ENCODE measurements at places on chromosomes 6 and 20. TPM values are rescaled to one million over a fixed set of nuclear protein-coding genes. Genes with fewer than 3 reads are reported as not detected.
A peak's percentile ranks its signal among the peaks of the same experiment; 100 is the strongest.

- no peak for DNase-seq
- H3K27ac ChIP-seq = no peak overlapping the region
- no peaks in the 10 kb centered on the region for H3K4me1 ChIP-seq
- H3K27me3 ChIP-seq = no peaks in the 10 kb centered on the region
- no peak overlapping the region for H3K4me3 ChIP-seq
These were observed 68.7 kb downstream of the ATRN start for GRCh38 chr20:3539311-3540107.

- H3K27ac ChIP-seq = no peak overlapping the region
- H3K36me3 ChIP-seq = no peaks in the 10 kb centered on the region
- H3K4me1 ChIP-seq = no peaks in the 10 kb centered on the region
- no peak overlapping the region for H3K4me3 ChIP-seq
These were observed 56.9 kb downstream of the LY86 start for GRCh38 chr6:6645261-6645917.

Gene BCAS4
- total RNA-seq = 13.5 TPM

Gene SLC22A2
- total RNA-seq = not detected

Gene THBD
- total RNA-seq = 2.1 TPM

GRCh38 chr6:54289426-54289825, 18.8 kb upstream of the TINAG start:
- no peaks in the 10 kb centered on the region for H3K27me3 ChIP-seq
- no peaks in the 10 kb centered on the region for H3K4me1 ChIP-seq
- no peaks in the 10 kb centered on the region for H3K36me3 ChIP-seq
- no peak overlapping the region for H3K4me3 ChIP-seq
- no peak for DNase-seq

DNA sequence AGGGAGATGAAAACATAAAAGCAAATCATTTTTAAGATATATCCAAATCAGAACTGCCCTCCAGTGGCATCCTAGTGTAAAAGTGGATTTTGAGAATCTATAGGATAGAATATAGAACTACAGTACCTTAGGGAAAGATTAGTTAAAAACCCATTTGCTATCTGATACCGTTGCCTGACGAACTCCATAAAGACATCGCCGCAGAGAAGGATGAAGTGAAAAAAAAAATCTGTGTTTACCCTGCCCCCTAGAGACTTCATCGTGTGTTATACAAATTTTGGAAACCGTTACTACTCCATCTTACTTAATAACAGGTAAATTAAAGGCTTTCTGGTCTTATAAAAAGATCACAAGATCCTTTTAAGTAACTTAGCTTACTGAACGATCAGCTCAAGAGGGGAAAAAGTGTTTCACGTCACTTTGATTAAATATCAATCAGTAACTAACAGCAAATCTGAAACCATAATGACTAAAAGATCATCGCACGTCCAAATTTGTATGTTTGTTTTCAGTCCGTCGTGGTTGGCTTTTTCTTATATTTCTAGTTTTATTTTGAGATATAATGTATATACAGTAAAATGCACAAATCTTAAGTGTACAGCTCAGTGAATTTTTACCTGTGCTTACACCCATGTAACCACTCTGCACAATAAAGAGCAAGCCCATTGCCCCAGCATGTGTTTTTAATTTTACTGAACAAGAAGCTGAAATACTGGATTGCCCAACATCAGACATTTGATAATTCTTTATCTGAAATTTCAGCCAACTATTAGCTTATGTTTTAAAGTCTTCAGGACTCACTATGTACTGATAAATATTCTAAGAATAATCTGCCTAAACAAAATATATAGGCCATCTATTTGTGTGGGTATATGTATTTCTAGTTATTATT, 881 bp upstream of the MCM3 start:
- no peaks in the 10 kb centered on the region for H3K27me3 ChIP-seq
- H3K4me3 ChIP-seq = peak overlapping the region; percentile 44

DNA sequence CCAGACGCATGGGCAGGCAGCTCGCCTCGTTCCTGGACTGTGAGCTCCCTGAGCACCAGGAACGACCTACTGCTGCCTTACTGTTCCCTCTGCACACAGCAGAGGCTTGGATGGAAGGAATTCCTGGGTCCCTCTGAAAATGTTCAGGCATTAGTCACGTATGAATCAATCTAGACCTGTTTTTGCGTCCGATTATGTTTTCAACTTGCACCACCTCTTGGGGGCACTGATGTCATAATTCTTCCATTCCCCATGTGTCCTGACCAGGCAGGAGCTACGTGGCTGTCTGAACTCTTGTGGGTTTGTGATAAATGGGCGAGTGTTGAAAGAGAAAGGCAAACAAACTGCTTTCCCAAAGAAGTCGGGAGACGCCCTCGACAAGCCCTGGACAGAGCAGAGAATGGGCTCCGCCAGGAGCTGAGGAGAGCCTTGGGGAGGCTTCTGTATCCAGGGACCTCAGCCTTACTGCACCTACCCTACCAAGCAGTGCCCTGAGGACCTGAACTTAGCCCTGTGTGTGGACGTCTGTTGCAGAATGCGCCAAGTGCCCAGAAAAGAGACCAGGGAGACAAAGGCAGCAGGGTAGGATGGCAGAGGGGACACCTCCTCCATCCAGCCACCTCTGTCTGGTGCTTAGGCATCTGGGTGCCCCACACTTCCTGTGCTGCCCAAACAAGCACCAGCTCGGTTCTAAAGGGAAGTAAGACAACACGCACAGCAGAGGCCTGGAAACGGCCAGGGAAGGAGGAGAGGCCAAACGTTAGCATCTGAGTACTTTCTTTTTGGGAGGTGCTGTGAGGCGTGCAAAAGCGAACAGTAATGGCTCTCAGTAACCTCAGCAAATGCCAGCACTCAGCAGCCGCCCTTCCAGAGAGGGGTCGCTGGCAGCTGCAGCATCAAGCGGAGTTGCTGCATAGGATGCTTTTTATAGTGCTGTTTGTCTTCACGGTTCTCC, 124.2 kb downstream of the LY86 start:
- H3K27me3 ChIP-seq = peaks cover 5% of the 10 kb centered on the region
- peaks cover 19% of the 10 kb centered on the region for H3K4me1 ChIP-seq
- no peak overlapping the region for H3K4me3 ChIP-seq
- no peak for DNase-seq
- no peaks in the 10 kb centered on the region for H3K36me3 ChIP-seq

DNA sequence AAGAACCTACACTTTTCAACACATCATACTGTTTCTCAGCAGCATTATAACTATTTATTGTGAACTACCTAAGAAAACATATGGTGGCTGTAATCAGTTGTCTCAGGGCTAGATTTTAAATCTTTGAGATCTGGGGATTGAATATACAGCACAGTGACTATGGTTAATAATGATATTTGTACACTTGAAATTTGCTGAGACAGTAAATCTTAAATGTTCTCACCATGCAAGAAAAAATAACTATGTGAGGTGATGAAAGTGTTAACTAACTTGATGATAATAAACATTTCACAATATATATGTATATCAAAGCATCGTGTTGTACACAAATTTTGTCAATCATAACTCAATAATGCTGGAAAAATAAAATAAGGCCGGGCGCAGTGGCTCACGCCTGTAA, 113.8 kb downstream of the ATXN1 start:
- H3K27me3 ChIP-seq = no peaks in the 10 kb centered on the region
- no peak overlapping the region for H3K4me3 ChIP-seq
- H3K27ac ChIP-seq = no peak overlapping the region
- peaks cover 2% of the 10 kb centered on the region for H3K36me3 ChIP-seq

DNA sequence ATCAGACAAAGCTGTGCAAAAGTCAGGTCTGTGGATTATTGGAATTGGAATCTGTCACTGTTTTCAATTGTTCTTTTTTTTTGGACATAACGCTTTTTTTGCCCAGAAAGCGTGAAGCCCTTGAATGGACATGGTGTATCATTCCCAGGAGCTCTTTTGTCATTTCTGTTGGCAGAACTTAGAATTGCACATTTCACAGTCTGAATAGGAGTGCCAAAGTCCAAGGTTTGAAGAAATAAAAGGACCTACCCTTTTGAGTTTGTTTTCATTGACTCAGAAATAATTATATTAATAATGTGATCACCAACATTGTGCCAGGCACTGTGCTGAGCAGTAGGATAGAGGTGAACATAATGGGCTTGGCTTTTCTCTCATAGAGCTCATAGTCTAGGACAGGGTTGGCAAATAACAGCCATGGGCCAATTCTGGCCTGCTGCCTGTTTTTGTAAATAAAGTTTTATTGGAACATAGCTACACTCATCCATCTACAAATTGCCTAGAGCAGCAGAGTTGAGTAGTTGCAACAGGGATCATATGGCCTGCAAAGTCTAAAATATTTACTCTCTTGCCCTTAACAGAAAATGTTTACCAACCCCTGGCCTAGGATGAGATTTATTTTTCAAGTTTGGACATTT, 62.6 kb upstream of the ATXN1 start:
- no peak overlapping the region for H3K27ac ChIP-seq
- H3K36me3 ChIP-seq = no peaks in the 10 kb centered on the region
- H3K4me3 ChIP-seq = no peak overlapping the region
- DNase-seq = no peak
- H3K4me1 ChIP-seq = no peaks in the 10 kb centered on the region
- H3K27me3 ChIP-seq = peaks cover 3% of the 10 kb centered on the region

Gene XPO5
- total RNA-seq = 47.6 TPM

Gene ASF1A
- total RNA-seq = 10.8 TPM

Gene THBS2
- total RNA-seq = not detected
